ENCODE measurements at places on chromosomes 7 and 10. TPM values are rescaled to one million over a fixed set of nuclear protein-coding genes. Genes with fewer than 3 reads are reported as not detected.

Gene GPER1
- total RNA-seq = 0.75 TPM

Gene GBX1
- not detected for total RNA-seq

Gene TBC1D12
- total RNA-seq = 12.0 TPM

Gene MBL2
- total RNA-seq = not detected

Gene LRRN3
- not detected for total RNA-seq

Gene SPDYE5
- total RNA-seq = not detected

Gene FEZF1
- not detected for total RNA-seq

Gene PMPCB
- total RNA-seq = 42.6 TPM

Gene MET
- total RNA-seq = 63.3 TPM

Gene TMEM213
- total RNA-seq = not detected

Gene SLC25A40
- 3.0 TPM for total RNA-seq

Gene SYT15
- total RNA-seq = 0.56 TPM

Gene CAV1
- 1,559 TPM for total RNA-seq

Gene CTAGE15
- 0.38 TPM for total RNA-seq

Gene IGFBP3
- 6.7 TPM for total RNA-seq

Gene SPDYE2
- total RNA-seq = not detected

Gene NPSR1
- not detected for total RNA-seq

Gene FAM13C
- 0.66 TPM for total RNA-seq

Gene NRG3
- 0.19 TPM for total RNA-seq

Gene CDC14C
- not detected for total RNA-seq

Gene RSBN1L
- total RNA-seq = 13.8 TPM

Gene GOLGA7B
- under 0.01 TPM for total RNA-seq
